LNCaP clone FGC (cell line): ENCODE measurements at places on chromosomes 13 and 19.

DNA sequence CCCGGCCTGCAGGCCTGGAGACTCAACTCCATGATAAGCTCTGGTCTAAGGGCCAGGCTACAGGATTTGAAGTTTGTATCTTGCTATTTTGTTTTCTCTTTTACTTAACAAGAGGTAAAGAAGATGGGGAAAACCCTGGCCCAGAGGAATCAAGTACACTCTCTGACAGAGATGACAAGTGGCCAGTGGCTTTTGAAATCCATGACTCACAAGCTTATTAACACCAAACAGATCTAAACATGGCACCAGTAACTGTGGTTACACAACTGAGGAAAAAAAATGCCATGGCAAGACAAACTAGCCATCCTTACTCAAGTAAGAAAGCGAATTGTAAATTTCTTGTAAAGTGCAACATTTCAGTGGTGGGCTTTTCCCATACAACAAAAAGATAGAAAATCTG is 72.6 kb upstream of the SERTM1 start:
- no peak for DNase-seq

GRCh38 chr13:111380431-111380830 is 60.0 kb downstream of the TEX29 start:
- no peak for DNase-seq

GRCh38 chr19:18730885-18731513 is 47.5 kb downstream of the CRTC1 start:
- no peak for DNase-seq

- no peak for DNase-seq
Measured at GRCh38 chr19:5282901-5283300, 57.7 kb downstream of the PTPRS start.

DNA sequence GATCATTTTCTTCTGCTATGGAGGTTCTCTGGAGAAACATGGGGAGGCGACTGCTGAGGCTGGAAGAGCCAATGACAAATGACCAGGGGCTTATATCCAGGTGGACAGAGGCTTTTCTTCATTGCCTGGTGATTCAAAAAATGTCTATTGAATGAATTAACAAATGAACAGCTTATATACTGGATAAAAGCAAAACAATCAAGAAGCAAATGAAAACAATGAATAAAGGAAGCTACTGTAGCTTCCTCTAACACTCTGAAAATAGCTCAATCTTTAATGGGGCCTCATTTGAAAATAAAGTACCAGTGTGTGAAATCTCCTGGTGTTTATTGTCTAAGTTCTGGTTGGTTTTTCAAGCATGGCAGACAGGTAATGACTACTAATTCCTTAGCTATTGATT is 167.5 kb upstream of the TMTC4 start:
- DNase-seq, result no peak

- no peak for DNase-seq
Measured at GRCh38 chr13:41919031-41919740, 41.7 kb downstream of the VWA8 start.

DNA sequence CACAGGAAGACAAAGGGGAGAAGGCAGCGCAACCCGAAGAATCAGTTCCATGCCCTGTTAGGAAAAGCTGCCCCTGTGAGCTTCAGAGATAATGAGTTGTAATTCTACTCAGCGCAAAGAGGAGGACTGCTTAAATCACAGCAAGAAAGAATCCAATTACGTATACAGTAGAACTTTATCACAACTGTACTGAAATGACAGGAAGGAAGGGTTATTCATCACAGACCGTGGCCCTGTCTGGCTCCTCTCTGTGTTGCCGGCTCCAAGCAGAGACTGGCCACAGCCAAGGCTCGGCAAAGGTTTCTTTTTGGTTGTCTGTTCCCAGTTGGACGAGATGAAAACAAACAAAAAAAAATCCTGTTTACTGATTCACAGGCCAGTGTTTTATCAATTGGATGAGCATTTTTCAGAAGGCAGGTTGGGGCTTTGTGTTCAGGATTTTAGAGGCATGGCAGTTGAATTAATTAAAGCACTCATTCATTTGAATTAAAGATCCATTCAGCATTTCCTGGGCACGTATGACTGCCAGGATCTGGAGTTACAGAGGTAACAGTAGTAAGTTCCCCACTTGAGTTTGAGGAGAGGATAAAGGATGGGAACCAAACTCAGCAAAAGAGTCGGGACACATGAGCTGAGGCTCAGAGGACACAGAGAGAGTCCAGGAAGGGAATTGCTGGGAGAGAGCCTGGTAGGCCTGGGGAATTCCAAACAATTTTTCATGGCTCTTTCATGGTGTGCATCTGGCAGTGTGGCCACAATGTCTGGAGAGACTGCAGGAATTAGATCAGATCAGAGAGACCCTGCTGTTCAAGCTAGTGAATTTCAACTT is 341.0 kb downstream of the DNAJC15 start:
- no peak for DNase-seq

GRCh38 chr19:51341066-51341465 is 873 bp downstream of the VSIG10L start:
- DNase-seq, result no peak

- DNase-seq, result no peak
Measured at GRCh38 chr19:948842-949496, 23.1 kb downstream of the ARID3A start.

GRCh38 chr13:106103779-106104178 is 431.7 kb downstream of the EFNB2 start:
- DNase-seq, result no peak

DNA sequence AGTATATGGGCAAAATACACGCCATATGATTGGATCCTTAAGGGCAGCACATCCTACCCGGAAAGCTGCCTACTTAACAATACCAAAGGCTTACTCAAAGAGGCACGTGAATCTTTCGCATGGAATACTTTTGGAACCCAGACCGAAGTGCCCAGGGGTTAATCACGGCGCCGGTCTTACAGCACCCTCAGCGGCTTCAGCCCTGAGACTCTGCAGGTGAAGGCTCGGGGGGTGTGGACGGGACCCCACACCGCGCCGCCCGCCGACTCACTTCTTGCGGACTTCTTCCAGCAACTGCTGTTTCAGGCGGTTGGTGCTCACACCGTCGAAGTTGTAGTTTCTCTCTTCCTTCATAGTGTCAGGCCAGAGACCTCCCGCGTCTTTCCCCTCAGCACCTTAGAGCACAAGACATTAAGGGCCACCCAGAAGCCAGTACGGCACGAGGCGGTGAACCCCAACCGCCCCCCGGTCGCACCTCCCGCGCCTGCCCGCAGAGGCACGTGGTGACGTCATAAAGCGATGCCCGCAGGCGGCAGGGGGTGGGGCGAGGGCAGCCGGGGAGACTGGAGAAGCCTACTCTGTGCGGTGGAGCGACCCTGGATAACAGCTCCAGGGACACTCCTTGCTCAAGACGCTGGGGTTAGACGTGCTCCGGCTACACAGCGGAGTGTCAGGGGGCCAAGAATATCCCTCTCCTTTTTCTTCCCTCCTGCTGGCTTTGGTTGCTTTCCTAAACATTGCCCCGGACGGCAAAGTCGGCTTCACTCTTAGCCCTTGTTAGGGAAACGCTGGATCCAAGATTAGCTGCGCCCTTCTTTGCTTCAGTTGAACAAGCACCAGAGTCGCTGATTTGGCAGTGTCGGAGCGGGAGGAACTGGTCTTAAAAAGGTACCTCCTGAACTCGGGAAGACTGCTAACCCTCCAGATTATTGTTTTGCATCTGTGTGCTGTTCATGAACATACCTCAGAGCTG is at the start of gene CCDC169:
Gene CCDC169, minus strand, starts transcription at position 449 of the 973 bp plus-strand sequence. Its CDS starts 95 bp downstream, at position 354.
- no peak for DNase-seq
